ENCODE measurements at places on chromosomes 12 and 14.

DNA sequence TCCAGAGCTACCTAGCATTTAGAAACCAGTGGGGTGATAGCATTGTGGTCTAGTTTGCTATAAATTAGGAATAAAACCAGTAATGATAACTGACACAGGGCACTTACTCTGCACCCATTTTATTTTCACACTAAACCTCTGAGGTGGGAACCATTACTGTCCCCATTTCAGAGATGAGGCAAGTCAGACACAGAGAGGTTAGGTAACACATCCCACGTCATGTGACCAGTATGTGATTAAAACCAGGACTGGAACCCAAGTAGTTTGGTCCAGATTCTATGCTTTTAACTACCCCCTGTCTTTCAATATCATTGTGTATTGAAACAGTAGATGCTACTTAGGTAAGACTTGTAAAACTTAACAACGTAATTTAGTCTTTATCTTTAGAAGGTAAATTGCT lies 110.2 kb downstream of the PLXNC1 start:
- no peak for DNase-seq

GRCh38 chr12:71636704-71637115 lies 26.9 kb downstream of the ZFC3H1 start:
- peak; percentile 75 for DNase-seq

DNA sequence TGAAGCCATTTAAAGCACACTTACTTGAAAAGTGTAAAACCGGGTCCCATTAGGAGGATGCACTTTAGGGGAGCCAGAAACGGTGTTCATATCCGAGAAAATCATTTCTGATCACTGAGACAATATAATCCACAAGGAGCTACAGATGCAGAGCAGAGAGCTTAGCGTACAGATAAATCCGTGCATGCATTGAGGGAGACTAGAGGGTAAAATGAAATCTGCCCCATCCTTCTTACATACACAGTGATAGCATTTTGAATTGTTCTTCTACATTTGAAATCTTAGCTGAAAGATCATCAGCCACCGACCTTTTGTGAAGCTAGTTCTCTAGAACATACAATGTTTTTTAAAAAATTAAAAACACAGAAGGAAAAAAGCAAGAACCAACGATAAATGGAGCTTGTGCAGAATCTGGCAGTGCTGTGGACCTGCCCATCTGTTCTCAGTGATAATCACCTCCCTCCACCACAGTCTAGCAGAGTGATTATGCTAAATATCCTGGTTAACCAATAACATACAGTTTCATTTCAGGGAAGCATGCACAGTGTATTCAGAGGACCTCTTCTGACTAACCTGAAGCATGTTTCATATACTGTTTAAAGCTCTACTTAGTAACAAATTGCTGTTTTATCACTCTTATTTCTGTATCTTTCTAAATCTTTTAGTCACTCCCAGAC lies 161.1 kb downstream of the PPFIA2 start:
- no peak for DNase-seq

DNA sequence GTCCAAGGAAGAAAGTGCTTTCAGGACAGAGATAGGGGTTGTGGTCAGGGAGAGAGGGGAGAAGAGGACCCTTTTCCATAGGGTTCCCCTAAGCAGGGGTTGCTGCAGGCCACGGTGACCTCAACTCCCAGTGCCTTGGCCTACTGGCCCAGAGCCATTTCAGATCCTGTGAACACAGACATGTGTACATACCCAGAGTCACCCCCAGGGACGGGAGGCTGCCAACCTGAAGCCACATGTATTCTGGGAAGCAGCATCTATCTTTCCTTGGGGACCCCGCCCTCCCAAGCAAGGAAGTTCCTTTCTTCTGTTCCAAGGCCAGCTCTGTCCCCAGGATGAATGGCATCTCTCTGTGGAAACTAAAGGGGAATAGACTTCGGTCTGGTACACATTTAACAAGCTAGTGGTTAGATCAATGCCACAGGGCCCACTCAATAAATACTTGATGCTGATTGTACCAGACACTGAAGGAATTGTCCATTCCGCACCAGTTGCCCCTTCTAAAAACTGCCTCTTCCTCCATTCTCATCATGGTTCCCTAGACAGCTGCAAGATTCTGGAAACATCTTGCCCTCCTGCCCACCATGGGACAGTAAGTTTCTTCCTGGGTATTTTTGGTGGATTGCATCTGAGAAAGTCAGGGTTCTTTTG lies 25.2 kb upstream of the DGLUCY start:
- DNase-seq: no peak
